ENCODE measurements at places on chromosomes 16 and 17. TPM values are rescaled to one million over a fixed set of nuclear protein-coding genes. Genes with fewer than 3 reads are reported as not detected.

Gene TBC1D24
- 8.3 TPM for total RNA-seq

Gene CCL8
- 1.9 TPM for total RNA-seq

Gene AGRP
- total RNA-seq, result not detected

Gene RTN4RL1
- total RNA-seq, result 0.32 TPM

Gene KRTAP9-4
- not detected for total RNA-seq

Gene EPN3
- total RNA-seq, result 8.5 TPM
